CD4-positive, alpha-beta T cell treated with Interleukin-12 subunit alpha and Interleukin-12 subunit beta, for 1 hour (primary cell): ENCODE measurements at places on chromosomes 6 and 20.

- DNase-seq: no peak
Measured at GRCh38 chr6:134896910-134897309, 53.0 kb downstream of the ALDH8A1 start.

DNA sequence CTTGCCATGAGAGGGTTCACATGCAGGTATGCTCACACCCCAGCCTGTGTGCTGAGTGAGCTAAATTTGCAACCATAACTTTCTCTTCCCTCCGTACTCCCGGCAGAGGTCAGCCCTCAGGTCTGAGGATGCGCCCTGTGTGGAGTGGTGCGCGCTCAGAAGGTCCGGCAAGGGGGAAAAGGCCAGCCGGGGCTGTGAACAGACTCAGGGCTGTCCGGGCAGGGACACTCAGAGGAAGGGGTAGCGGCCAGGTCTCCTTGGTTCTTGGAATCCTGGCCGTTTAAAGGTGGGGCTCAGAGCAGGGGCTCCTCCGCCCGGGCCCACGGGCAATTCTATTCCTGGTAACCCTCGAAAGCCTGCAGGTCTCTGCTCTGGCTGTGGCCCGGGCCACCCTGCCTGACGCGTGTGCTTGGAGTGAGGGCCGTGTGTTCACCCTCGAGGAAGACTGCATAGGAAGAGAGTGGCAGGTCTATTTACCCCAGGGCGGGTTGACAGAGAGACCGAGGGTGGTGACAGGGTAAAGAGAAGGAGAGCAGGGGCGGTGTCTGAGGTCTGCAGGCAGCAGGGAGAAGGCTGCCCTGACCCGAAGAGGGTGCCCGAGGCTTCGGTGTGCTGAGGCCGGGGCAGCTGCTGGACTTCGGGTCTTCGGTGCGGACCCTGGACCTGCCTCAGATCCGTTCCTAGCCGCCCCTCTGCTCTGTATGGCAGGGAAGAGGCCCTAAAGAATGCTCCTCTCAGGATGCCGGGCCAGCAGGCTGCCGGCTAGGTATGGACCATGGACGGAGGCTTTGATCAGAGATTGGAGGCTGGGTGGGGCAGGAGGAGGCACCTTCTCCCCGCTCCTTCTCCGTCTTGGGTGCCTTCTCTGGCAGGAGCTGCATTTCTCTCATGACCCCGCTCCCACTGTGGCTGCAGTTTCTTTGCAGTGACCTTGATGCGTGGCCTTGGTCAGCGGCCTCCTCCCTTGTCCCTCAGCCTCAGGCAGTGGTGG lies 131.1 kb upstream of the ARMC2 start:
- no peak for DNase-seq

DNA sequence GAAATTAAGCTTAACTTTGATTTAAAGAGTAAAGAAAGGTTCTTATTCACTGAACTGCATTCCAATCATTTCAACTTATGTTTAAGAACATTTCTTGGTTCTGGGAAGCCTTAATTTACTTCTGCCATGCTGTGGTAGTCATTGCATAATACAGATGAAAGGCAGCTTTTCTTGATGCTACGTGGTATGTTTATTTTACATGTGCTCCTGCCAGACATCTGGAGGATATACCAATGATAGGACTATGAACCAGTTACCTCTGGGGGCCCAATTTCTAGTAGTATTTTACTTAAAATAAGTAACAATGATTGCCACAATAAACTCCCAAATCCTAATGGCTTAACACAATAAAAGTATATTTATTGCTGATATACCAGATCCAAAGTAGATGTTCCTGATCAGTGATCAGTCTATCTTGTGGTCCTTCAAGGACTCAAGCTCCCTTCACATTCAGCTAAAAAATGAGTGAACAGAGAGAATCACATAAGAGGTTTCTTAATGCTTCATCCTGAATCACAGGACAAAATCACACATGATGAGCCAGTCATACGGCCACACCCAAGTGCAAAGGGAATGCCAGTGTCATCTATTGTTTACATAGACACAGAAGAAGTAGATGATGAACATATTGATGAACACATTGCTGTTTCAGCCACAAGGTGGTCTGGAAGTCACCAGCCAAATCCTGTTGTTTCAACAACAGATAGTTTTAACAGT lies 56.5 kb upstream of the CCN2 start:
- no peak for DNase-seq

DNA sequence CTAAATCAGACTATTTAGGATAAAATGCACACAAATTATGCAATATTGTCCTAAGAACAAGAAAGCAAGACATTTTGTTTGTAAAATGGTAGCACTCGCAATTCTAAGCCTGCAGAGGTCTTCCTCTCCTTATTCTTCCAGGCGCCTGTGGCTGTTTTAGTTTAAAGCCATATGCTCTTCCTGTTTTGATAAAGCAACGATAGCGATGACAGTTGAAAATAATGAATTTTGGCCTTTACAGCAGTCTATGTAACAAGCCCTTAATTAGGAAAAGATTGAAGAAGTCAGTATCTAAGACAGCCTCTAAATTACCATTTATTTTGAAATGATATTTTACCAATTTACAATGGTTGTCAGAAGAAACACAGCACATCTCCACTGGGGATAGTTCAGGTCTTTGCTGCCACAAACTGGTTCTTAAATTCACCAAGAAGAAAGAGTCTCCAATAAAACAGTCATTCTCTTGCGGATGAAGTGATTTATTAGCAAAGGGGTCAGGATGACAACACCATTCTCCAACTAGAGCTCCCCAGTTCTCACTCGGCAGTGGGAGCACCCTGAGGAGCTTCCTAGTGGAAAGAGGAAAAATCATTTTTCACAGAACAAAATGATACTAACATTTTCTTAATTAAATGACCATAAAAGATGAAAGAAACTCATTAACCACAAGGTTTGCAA lies 21.4 kb downstream of the UBE3D start:
- DNase-seq: no peak

GRCh38 chr6:119161438-119161837 lies 83.0 kb upstream of the FAM184A start:
- no peak for DNase-seq

DNA sequence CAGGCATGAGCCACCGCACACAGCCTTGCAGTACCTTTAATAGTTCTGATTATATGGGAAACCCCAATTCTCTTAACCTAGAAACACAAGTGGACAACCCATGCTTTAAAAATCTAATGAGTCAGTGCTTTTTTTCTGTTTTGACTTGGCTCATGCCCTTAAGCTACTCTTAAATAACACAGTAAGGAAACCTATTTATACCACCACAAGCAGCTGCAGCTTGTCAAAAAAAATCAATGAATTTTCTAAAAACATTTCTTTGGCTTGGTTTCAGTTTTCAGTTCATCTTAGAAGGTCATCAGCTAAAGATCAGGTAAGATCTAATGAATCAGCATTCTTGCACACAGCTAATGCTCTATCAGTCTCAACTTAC lies 124.1 kb upstream of the DST start:
- DNase-seq: no peak

DNA sequence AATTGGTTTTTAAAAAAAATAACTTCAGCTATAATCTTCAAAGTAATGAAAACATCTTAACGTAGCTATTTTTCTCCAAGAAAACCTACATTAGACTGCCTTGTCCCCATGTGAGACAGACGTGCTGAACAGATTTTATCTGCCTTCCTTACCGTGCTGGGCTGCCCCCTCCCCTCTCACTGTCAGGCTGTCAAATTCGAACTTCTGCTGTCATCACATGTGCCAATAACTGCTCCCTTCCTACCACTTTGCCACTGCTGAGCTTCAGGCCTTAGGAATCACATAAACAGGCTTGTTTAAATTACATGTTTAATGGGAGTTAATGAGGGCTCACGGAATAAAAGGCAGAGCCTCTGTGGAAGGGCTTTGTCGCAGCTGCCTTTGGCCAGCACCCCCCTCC lies 77.0 kb upstream of the NHSL1 start:
- no peak for DNase-seq

- peak; percentile 29 for DNase-seq
Measured at GRCh38 chr6:137722749-137723272, 144.2 kb upstream of the TNFAIP3 start.
